Caudate nucleus (tissue), 63 donors: ENCODE measurements at places on chromosomes 6 and 20.

DNA sequence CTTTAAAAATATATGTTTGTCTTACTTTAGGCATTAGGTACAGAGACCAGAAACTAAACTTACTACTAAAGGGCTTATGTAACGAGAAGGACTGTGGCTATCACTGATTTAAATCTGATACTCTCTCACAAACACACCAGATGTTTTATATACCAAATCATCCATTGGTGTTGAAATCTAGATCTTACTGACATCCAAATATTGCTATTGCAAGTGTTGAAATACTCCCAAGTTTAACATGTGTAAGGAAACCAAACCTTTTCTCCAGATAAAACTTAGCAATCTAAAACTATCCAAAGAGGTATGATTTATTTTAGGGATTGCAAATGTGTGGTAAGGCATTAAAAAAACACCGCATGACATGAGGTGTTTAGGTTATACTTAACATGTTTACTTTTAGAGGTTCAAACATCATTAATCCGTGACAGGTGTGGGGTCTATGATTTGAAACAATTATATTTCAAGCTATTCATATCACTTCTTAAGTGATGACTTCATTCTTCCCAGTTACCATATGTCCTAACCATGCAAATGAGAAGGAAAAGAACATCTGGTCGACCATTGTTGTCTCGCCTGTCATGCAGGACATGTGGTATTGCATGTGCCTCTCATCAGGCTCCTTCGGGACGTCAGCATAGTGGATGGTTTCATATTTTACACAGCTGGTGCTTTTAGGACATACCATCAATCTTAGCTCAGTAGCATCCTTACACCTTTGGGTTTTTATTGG, 168.3 kb upstream of the SPACA1 start:
- no peak for DNase-seq

- no peak for DNase-seq
Observed at GRCh38 chr20:16945619-16946018, 197.5 kb downstream of the OTOR start.

- no peak for DNase-seq
Observed at GRCh38 chr6:137309078-137309762, 90.0 kb upstream of the IFNGR1 start.

DNA sequence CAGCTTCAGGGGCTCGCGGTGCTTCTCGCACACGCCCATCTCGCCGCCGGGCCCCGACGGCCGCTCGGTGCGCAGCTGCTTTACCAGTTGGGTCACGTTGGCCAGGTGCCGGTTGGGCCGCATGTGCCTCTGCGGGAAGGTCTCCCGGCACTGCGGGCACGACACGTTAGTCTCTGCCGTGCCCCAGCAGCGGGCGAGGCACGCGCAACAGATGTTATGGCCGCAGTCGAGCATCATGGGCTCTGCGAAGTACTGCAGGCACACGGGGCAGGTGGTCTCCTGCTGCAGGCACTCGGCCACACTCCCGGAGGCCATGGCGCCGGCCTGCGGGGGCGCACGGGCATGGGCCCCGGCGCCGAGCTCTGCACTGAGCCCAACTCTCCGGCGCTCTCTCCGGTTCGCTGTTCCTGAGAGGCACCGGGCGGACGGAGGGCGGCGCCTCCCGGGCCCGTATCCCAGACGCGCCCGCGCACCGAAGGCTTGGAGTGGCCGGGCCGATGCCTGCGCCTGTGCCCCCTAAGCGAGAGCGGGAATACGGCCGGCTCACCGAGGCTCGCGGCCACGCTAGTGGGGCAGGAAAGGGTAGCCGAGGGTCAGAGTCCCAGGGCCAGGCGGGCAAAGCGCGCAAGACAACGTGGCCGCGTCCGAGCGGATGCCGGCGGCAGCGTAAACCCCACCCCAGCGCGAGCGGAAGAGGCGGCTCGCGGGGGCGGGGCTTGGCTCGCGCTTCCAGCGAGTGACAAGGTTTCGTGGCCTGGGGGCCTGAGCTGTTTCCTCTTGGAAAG, at the start of gene TRIM27:
TSS of gene TRIM27 (minus strand) at position 668 of the 785 bp plus-strand sequence. CDS start at position 315, 353 bp downstream.
- peak; percentile 79 for DNase-seq

DNA sequence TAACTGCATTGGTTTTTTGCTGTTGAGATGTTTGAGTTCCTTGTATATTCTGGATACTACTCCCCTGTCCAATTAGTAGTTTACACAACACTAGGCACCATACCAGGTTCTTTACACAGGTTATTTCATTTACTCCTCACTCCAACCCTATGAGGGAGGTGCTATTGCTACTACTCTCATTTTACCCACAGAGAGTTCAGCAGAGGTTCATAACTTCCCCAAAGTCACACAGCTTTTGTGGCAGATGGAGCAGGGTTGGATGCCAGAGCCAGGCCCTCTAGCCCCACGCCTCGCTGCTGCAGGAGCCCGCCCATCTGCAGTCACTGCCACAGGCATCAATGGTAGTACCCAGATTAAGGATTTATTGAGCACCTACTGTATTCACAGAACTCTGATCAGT, 61.7 kb upstream of the MAP3K4 start:
- DNase-seq, result no peak

- no peak for DNase-seq
Observed at GRCh38 chr6:30795549-30796293, 51.4 kb upstream of the IER3 start.
